ENCODE measurements at places on chromosomes 5 and 9. TPM values are rescaled to one million over a fixed set of nuclear protein-coding genes. Genes with fewer than 3 reads are reported as not detected.

The SMIM32 gene
- polyA plus RNA-seq: 11.5 TPM

The SV2C gene
- polyA plus RNA-seq: 0.35 TPM

The PCDHAC2 gene
- 0.54 TPM for polyA plus RNA-seq

The PHF24 gene
- 0.24 TPM for polyA plus RNA-seq

The SNCAIP gene
- polyA plus RNA-seq: 32.6 TPM

The ZNG1E gene
- polyA plus RNA-seq: 72.5 TPM

The TMEM215 gene
- 0.13 TPM for polyA plus RNA-seq

DNA sequence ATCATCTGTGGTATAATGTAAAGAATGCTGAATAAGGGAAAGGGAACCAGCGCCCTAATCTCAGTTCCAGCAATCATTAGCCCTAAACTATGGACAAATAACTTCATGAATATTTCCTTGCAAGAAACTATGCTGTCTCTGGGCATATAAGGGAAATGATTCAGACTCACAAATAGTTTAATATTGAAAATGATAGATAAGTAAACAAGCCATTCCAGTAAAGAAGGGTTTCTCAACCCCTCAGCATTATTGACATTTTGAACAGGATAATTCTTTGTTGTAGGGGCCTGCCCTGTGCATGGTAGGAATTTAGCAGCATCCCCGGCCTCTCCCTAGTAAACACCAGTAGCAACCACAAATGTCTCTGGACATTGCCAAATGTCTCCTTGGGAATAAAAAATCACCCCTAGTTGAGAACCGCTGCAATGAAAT lies 23.8 kb downstream of the C5 start:
- DNase-seq: no peak

- DNase-seq: no peak
Measured at GRCh38 chr5:39668980-39669379, 244.2 kb upstream of the DAB2 start.

GRCh38 chr5:119897537-119898370 lies 268.4 kb downstream of the FAM170A start:
- no peak for DNase-seq

GRCh38 chr5:100299261-100299660 lies 235.9 kb upstream of the FAM174A start:
- DNase-seq: no peak

DNA sequence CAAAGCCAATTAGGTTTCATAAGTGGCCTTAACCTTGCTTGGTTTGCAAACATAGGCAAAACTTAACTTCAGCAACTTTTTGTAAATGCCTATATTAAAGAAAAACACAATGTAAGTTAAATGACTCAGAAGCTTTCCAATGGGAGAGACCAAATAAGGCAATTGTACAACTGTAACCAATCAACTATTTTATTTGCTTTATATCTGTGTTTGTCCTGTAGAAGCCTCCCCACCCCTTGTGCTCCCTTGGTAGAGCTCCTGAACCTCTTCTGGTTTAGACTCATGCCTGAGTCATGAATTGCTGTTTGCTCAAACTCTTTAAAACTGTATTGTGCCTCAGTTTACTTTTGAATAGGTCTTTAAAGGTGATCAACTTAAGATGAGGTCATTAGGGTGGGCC lies 3.0 kb upstream of the C1QTNF3 start:
- DNase-seq: no peak

DNA sequence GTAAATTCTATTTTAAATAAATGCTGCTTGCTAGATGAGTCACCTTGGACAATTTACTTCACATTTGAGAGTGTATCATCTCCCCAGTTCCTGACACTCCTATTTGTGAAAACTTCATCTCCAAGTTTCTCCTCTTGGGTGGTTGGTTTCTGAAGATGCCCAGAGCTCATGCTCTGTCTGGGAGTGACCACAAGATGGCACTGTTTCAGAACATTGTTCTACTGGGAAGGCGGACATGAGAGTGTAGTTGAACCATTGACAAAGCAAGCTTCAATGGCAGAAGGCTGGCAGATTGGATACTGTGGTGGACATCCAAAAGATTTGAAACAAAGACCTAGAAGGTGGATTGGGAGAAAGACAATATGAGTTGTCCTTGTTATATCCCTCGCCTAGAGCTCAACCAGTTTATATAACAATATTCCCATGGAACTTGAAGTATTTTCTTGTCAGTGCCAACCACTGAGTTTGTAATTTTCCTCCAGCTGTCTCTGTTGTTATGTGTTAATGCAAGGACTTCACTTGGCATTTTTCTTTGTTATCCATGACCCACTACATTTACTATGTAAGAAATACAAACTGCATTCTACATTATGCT lies 234.3 kb upstream of the ANKH start:
- DNase-seq: peak; percentile 31

DNA sequence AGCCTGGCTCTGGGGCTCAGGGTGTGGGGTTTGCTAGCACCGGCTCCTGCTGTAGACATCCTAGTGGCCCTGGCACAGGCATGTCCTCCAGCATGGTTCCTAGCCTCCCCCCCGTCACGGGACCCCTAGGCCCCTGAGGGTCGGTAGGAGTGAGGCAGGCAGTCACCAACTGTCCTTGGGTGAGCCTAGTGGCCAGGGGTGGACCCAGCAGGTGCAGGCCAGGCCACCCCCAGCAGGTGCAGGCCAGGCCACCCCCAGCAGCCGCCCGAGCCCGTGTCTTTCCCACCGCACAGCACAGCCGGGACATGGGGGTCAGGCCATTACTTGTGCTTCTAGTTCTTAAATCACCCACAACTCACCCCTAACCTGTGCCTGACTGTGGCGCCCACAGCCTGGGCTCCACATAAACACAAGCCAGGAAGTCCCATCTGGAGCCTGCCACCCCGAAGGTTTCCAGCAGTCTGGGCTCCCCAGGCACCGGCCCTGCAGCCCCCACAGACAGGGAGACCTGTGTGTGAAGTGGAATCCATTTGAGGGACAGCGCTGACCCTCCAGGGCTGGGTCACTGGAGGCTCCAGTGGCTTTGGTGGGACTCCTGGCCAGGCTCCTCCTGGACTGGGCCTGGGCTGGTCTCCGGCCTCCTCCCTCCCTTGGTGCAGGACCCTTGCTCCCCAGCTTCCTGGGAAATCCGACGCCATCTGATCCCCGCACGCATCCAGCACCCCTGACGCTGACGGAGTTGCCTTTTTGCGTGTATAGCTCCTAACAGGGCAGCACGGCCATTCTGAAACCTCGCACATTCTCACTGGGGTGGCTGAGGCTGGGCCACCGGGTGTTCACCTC lies 114.1 kb upstream of the LPCAT1 start:
- DNase-seq: no peak

DNA sequence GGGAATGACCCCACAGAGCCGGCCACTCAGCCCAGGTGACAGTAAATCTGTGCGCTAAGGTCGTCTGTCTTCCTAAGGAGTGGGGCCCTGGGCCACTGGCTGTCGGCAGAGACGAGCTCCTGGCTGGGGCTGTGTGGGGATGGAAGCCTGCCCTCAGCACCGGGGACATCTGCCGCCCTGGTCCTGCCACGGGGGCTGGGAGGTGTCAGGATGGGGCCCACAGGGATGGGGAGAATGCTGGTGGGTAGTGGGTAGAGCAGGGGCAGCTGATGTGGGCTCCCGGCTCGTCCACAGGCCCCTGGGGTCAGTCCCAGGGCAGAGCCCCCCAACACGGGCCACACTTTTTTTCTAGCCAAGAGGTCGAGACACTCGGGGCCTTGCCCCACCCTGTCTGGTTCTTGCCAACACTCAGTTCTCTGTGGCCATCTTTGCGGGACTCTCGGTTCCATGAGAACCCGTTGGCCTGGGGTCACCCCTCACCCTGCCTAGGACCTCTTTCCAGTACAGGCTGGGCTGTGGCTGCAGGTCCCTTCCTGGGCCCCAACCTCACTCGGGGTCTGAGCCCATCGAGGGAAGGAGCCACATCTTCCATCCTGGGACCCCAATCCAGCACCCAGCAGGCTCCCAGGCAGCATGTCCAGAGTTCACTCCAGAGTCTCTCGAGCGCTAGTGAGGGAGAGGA lies 45.0 kb downstream of the DBH start:
- no peak for DNase-seq

DNA sequence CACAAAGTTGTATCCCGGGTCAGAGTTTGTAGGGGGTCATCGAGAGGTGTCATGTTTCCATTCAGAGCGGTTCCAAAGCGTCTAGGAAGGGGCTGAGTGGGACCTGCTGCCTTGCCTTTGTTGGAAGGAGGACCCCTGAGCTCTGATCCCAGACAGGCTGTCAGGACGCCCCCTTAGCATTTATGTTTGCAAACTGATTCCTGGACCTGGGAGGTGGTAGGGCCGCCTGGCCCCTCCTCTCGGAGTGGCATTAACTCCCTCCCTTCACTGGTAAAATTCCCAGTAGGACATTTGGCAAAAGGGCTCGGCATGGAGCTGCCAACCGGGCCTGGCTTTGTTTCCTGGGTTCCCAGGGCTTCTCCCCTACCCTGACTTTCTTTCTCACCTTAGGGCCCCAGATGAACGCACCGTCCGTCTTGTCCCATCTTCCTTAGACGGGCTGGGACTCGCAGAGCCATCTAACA lies 2.5 kb downstream of the JADE2 start:
- DNase-seq: no peak

GRCh38 chr5:176851871-176852658 lies 41.7 kb downstream of the UNC5A start:
- no peak for DNase-seq

DNA sequence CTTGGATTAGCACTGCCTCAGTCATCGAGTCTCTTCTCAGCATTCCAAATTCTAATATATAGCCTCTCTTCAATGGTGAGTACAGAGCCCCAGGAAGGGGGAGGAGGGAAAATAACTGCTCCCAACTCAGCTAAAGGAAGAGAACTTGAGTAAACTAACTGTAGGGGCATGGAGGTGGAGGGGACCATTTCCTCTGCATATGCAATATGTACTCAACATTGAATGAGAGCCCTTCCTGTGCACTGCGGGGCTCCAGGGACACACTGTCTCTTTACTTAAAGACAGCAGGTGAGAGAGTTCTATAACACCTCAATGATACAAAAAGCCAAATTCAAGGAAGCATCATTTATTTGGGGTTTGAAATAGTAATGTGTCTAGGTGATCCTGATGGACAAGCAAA lies 75.1 kb downstream of the GNAQ start:
- DNase-seq: no peak

GRCh38 chr9:677461-678097 lies 163.9 kb upstream of the DMRT1 start:
- DNase-seq: no peak

Data from right renal pelvis (tissue), 4 donors.